Activated naive CD4-positive, alpha-beta T cell (primary cell): ENCODE measurements at places on chromosomes 3 and 15.
A peak's percentile ranks its signal among the peaks of the same experiment; 100 is the strongest.

GRCh38 chr3:195093731-195094130 is 177.2 kb downstream of the XXYLT1 start:
- no peak for DNase-seq

DNA sequence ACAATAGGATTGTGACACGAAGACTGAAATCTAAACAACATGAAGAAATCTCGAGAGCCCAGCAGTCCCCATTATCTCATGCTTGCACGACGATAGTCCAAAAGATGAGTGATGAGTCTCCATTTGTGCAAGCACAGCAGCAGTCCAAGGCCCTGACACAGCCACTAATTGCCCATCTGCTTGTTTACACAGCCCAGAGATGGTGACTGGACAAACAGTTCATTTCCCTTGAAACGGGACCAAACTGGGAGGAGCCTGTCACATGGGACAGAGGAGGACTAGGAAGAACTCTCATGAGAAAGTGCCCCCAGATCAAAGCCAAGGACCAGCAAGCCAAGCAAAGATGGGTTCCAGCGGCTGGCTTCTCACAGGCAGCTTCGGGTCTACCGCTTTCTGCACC is 121.0 kb downstream of the GREM1 start:
- DNase-seq, result no peak

GRCh38 chr3:24227635-24228034 is 267.0 kb downstream of the THRB start:
- no peak for DNase-seq

DNA sequence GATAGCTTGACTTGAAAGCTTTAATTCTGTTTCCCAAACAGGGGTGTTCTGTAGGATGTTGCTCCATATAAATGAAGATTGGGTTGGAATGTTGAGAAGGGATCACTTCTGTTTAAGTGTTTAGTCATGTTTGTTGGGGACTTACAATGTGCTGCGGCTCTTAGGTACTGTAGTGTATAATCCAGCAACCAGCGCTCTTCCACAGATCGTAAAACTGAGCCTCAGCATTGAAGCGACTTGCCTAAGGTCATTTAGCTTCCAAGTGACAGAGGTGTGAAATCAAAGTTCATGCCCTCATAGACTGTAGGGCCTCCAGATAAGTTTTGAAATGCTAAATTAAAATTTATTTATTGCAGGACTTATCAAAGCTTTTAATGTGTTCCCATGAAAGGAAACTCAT is 1.8 kb downstream of the MKRN2 start:
- DNase-seq, result no peak

- DNase-seq, result no peak
Measured at GRCh38 chr3:162517110-162517509, 1020.5 kb downstream of the OTOL1 start.

DNA sequence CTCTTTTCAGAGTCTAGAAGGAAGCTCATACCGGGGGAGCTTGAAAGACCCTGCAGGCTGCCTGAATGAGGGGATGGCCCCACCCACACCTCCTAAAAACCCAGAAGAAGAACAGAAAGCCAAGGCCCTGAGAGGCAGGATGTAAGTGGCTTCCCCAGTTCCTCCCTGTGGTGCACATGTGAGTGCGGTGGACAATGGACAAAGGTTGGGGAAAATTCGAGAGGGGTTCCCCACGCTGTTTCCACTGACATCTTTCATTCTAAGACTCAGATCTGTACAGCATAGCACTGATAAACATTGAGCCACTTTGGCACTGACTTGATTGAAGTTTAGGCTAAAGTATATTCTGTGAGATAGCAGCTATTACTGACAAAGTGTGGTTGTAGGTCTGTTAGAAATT is 79.5 kb upstream of the UMPS start:
- DNase-seq, result no peak

GRCh38 chr15:40593165-40593564 is 884 bp upstream of the KNL1 start:
- no peak for DNase-seq

DNA sequence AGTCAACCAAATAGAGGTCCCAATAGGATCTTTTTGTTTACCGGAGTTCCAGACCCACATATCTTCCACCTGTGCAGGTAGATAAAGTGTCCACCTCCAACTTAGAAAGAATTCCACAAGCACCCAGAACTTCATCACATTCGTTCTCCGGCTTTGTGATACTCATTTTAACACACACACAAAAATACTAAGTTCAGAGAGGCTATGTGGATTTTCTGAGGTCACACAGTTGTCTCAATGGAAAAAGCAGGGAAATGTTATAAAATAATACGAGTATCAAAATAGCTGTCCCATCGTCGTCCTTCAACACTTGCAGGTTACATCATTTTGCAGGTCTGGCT is 137.5 kb downstream of the TMCO5A start:
- DNase-seq, result no peak

GRCh38 chr15:98952381-98952803 is 55.2 kb downstream of the PGPEP1L start:
- no peak for DNase-seq

GRCh38 chr15:84857418-84858004 is 27.0 kb upstream of the SLC28A1 start:
- DNase-seq, result no peak

DNA sequence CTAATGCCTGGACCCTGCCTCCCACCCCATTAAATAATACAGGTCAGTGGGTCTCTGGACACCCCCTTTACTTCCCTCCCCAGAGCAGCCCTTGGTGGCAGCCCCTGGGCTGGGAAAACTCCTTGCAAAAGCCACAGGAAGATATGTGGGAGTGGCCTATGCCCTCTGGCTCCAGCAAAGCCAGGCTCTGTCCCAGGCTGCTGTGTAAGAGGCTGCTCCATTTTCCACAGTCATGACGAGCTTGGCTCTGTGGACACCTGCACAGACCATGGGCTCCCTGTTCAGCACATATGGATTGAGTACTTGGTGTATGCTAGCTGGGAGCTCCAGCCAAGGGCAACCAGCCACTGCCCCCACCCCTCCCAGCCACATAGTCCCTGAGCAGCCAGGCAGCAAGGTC is 13.0 kb downstream of the CACNA2D2 start:
- DNase-seq, result no peak

GRCh38 chr3:178226094-178226493 is 310.1 kb upstream of the KCNMB2 start:
- DNase-seq, result no peak

- DNase-seq, result no peak
Measured at GRCh38 chr15:82040390-82040789, 5.4 kb downstream of the MEX3B start.

DNA sequence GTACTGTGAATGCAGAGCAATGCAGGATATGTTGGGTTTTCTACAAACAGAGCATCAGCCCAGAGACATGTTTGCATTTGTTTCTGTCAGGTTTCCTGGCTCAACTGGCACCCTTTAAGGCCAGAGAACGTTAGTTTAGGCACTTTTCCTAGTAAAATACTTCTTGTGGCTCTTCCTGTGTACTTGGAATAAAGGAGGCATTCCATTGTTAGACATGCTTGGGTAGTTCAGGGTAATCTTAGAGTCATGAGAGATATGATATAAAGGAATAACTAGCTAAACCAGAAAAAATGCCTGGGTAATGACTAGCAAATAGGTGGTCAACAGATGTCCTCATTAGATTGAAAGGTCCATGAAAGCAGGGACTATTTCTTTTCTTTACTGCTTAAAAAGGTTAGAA is 60.4 kb upstream of the RBM5 start:
- DNase-seq, result no peak

DNA sequence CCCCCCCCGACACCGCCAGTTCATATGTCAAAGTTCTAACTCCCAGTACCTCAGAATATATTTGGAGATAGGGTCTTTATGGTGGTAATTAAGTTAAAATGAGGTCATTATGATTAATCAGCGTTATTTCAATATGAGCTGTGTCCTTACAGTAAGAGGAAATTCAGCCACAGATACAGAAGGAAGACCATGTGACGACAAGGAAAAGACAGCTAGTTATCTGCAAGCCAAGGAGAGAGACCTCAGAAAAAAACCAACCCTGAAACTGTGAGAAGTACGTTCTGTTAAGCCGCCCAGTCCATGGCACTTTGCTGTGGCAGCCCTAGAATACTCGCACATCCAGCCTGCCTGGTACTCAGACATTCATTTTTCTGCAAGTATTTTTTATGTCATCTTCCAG is 62.3 kb upstream of the ARL8B start:
- no peak for DNase-seq

DNA sequence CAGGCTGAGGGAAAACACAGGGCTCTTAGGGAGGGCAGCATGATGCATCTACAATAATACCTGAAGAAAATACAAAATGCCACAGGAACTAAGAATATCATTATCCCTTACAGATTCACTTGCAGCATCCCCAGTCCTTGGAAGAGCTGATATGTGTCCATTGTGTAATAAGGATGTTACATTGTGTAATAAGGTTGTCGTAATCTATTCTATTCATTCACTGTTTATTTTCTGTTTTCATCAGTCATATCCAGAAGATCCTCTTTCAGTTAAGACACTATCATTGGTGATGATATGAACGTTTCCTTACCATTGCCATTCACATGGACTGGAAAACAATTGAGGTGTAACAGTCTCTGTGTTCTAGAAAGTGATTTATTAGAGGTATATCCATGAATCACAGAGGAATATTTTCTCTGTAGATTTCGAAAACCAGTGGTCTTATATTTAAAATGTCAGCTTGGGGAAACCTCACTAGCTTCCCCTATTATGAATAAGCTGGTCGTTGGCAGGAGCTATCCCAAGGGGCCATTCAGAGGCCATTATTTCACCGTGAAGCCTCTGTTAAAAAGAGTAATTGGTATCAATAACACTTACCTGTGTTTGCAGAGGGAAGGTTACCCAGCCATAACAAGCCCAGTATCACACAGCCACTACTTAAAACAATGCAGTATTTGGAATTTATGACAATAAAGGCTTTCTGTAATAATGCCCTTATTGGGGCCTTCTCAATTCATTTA is 241.1 kb downstream of the ZNF385D start:
- no peak for DNase-seq

DNA sequence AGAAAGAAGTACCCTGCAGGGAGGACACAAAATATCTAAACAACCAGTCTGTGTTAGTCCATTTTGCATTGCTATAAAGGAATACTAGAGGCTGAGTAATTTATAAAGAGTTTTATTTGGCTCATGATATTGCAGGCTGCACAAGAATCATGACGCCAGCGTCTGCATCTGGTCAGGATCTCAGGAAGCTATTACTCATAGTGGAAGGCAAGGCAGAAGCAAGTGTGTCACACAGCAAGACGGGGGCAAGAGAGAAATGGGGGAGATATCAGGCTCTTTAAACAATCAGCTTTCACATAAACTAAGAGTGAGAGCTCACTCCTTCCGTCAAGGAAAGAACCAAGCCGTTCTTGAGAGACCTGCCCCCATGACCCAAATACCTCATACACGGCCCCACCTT is 614.8 kb downstream of the ZIC1 start:
- no peak for DNase-seq

DNA sequence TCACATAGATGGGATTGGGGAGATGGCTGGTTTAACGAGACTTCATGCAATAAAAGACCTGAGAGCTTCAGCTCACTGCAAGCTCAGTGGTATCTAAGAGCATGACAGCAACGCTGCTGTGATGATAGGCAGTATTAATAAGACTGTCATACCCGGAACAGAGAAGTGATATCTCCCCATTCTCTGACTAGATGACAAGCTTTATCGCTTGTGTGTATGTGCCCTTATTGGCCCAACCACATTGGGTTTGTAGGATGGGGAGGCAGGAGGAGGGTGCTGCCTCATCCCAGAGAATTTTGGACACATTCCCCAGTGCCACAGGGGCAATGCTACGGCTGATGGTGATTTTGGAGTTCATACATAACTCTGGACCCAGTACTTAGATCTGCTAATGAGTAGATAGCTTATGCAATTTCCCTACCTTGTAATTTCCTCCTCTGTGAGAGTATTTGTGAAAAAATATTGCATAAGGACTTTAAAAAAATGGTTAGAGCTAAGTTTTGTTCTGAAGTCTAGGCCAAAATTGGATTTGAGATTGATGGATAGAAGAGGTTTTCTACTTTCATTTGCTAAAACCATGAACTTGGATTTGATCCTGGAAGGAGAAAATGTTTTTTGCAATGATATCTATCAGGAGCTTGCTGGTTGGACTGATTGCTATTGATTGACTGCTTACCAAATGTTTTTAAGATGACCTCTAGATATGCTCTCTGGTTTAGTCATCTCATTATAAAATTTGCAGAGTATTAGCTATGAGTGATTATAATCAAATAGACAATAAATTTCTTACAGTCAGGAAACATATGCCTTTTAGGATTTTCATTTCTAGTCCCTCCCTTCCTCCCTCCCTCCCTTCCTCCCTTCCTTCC is 14.0 kb upstream of the TMEM212 start:
- DNase-seq, result no peak

GRCh38 chr15:77821188-77821958 is 188.7 kb upstream of the LINGO1 start:
- peak; percentile 6 for DNase-seq

DNA sequence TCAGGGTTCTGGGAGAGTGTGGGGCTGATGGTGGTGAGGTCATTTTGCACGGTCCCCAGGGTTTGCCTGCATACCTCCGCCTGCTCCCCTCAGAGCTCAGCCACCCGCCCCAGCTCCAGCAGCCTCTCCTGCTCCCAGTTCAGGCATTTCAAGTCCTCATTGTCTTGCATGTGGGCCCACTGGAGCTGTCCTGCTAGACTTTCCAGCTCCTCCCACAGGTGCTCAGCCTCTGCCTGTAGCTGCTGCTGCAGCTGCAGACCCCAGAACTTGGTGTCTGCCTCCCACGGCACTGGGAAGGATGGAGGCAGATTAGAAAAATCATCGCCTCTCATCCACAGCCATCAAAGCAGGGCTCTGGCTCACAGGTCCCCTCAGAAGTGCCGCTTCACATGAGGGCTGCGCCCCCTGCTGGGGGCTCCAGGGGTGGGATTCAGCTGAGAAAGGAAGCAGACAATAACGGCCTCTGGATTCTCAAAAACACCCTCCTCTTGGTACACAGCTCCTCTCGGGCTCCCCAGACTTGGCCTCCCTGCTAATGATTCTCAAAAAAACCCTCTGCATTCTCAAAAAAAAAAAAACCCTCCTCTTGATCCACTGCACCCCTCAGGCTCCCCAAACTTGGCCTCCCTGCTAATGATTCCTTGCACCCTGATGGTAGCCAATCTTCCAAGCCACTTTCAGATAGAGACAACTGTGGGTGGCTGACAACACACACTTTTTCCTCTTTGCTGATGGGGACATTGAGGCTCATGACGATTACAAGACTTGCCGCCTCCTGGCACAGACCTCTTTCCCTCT is 89.3 kb upstream of the C2CD4B start:
- DNase-seq, result peak; percentile 7

- no peak for DNase-seq
Measured at GRCh38 chr3:46206282-46207015, 1.7 kb downstream of the CCR1 start.

GRCh38 chr15:101025896-101026631 is 106.9 kb downstream of the LRRK1 start:
- DNase-seq, result no peak

GRCh38 chr15:45703670-45704328 is 69.0 kb downstream of the SQOR start:
- no peak for DNase-seq

- DNase-seq, result no peak
Measured at GRCh38 chr3:3137526-3137925, 10.8 kb downstream of the TRNT1 start.
